Motor neuron (in vitro differentiated cells): ENCODE measurements at places on chromosomes 7 and 10. TPM values are rescaled to one million over a fixed set of nuclear protein-coding genes. Genes with fewer than 3 reads are reported as not detected.
A peak's percentile ranks its signal among the peaks of the same experiment; 100 is the strongest.

Gene ADIRF
- 2.1 TPM in 1 of 2 replicates, not detected in the other for total RNA-seq

Gene TAS2R40
- total RNA-seq = 0.76 and 0.78 TPM in 2 replicates

Gene BMPR1A
- 16.4 and 18.4 TPM in 2 replicates for total RNA-seq

Gene SLC18A2
- 2.2 and 4.4 TPM in 2 replicates for total RNA-seq

Gene ASZ1
- not detected in 2 replicates for total RNA-seq

Gene STEAP1B
- total RNA-seq = 1.1 and 1.2 TPM in 2 replicates

Gene PCDH15
- 15.7 and 17.8 TPM in 2 replicates for total RNA-seq

Gene MMS19
- total RNA-seq = 58.6 and 59.7 TPM in 2 replicates

Gene TRIP6
- total RNA-seq = 90.1 and 91.1 TPM in 2 replicates

Gene AKR1C2
- 5.5 and 6.5 TPM in 2 replicates for total RNA-seq

Gene LAMTOR4
- total RNA-seq = 102 and 111 TPM in 2 replicates

Gene SMKR1
- 4.0 and 6.0 TPM in 2 replicates for total RNA-seq

DNA sequence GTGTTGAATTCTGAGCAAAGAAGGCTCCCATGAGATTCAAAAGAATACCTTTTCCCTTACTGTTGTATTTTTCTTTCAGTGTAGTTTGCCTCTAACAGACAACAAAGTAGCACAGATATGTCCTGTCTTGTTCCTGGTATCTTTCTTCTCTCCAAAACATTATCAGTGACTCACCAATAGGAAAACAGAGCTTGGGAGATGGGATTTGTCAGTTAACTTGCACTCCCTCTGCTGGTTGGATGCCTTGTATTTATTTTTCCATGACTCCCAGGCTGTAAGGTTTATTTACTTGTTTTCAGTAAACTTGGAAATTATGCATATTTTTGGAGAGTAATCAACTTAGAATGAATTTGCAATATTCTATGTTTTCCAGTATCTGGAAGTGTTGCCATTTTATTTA, 129.7 kb downstream of the SAMD9 start:
- ATAC-seq = no peak

- no peak for ATAC-seq
Measured at GRCh38 chr10:1015688-1016087, 10.0 kb downstream of the IDI2 start.

DNA sequence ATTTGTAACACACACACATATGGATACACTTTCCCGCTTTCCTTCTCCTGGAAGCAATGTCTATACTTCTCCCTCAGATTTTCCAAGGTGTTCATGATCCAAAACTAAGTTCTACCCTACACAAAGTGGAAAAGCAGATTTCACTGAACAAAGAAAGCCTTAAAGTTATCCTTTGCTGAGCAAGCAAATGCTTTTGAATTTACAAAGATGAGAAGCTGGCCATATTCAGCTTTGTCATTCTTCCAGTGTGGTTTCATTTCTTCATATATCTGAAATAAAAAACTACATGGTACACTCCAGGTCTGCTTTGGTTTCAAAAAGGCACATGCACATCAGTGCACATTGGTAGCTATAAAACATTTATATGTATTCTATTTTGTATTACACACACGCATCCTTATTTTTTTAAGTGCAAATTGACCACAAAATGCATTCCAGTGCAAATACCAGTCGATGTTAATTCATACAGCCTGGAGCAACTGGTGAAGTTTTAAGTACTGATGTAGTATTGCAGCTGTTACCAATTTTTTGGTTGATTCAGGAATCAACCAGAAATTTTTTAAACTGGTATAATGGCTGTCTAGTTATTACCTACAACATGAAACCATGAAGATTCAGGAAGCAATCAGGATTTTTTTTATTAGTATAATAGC, 65.5 kb upstream of the SRPK2 start:
- ATAC-seq = no peak

DNA sequence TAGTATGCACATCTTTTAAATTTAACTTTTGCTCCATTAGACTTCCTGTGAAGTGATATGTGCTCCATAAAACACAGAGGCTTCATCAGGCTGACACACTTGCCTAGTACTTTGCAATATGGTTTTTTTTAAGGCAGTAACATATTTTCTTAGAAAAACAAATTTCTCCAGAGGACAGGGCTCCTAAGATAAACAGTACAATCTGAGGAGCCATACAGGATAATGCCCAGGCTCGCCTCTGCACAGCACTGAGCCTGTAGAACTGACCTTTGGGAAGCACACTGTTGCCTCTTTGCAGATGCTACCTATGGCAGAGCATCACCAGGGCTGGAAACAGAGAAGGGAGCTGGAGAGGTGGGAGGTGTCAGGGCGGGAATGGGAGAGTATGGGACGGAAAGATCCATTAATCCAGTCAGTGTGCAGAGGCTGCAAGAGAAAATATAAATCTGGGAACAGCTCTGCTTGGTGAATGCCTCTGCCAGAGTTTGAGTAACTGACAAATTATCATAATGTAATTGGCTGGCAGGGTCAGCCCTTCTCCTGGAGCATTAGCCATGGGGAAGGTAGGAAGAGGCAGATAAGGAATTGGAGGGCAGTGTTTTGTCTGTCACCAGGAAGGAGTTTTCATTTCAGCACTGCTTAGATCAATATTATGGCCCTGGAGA, 132.3 kb downstream of the CREB5 start:
- ATAC-seq = peak; percentile 81

DNA sequence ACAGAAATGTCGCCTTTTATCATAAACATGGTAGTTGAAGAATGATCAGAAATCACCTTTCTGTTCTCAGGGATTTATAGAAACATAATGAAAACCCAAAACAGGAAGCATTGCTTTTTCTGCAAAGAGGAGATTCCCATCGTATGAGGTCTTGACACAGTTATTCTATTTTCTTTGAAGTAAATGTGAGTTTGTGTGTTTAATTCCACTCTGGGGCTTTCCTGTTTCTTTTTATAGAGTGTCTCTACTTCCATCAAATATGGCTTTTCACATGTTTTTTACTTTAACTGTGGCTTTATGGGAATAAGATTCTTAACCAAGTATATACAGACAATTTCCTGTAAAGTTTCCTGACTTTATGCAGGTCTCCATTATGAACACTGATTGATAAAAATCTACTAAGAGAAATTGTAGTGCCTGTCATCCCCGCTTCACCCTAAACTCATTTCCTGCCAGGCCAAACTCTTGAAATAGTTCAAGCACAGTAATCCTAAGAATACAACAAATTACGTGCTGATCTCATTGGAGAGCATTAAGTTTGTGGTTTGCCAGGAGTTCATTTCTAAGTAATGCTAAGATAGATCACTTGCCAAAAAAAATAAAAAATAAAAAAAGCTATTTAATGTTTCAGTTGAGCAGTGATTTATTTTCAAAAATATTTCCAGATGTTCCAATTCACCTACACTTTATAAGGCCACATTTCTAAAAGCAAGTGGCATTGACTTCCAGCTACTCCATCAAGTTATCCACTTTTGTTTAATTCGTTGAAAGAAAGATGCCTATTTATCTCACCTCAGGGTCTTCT, 52.2 kb upstream of the SEC61G start:
- ATAC-seq = no peak

GRCh38 chr10:734481-734880, 45.0 kb upstream of the DIP2C start:
- no peak for ATAC-seq

- ATAC-seq = peak; percentile 93
Measured at GRCh38 chr7:108246227-108246837, 116.2 kb upstream of the LAMB4 start.

GRCh38 chr7:1192171-1192676, 32.2 kb upstream of the ZFAND2A start:
- ATAC-seq = no peak

- ATAC-seq = peak; percentile 71
Measured at GRCh38 chr7:131568970-131569369, 12.5 kb upstream of the PODXL start.

DNA sequence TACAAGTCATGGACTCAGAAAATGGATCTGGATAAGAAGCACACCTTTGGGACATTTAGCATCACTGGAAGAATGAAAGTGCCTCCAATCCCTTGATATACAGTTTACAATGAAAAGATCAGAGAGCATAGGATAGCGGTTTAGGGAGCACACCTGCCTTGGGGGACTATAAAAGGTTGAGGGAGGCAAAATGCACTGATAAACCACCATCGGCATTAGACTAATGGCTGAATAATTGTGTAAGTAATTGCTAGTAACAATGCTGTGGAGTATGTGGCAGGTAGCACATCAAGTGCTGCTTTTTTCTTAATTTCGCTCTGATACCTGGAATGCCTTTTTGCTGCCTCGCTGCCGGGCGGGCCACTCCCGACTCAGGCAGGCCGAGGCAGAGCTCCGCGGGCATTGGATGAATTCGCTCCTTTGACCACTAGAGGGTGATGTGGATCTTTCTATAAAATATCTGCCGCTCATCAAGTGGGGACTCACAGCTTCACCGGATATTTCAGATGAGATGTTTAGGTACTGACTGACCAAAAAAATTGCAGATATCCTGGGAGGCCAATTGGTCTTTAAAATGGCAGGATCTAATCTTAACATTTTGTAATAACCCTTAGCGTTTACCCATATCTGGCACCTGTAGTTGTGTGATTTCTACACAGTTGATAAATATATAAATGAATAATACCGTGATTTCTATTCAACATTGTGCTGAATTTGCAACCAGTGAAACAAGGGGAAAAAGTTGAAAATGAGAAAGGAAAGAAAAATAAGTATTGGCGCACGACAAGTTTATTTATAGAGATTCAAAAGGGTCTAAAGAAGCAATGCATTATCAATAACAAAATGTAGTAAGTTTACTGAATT, 116.8 kb upstream of the PRSS1 start:
- peak; percentile 92 for ATAC-seq

DNA sequence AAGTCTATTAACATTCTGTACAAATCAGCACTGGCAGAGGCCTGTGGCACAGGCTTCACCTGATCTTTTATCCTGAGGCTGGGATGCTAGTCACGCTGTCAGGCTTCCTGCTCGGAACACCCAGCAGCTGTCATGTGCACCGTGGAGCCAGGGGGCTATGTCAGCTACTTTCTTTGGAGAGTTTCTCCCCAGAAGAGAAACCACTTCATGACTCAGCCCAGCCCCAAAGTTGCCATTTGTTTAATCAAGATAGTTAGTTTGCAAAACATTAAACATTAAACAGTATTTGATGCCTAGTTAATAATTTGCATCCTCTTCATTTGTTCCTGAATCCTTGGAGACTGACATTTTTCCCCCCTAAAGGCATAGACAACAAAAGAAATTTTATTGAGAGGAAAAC, at the start of gene HABP2:
Gene HABP2, plus strand, starts transcription at position 353 of the 400 bp plus-strand sequence. CDS start 69 bp downstream, outside the sequence.
- no peak for ATAC-seq

GRCh38 chr10:98539578-98539977, 92.8 kb upstream of the HPS1 start:
- ATAC-seq = no peak

DNA sequence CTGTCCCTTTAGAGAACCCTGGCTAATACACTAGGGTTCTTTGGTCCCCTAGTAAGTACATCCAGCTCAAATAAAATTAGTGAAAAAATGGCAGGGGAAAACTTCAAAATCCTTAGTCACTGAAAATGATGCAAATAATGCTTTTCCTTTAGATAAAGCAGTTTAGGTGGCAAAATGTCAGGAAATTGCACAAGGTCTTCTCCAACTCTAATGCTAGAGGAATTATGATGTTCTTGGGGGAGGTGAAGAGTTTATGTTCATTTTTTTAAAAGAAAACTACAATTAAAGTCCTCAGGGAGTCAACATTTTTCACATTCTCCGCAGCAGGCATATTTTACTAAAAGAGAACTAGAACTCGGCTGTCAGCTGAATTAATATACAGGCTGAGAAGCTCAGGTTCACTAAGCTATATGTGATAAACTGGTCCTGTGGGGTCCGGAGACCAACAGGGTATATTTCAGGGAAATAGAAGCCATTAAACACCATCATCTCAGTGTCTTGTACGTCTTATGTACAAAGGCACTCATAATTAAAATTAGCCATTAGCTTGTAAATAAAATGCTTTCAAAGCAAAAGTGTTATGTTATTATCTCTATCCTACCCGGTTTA, 1164.7 kb upstream of the AUTS2 start:
- ATAC-seq = peak; percentile 73

DNA sequence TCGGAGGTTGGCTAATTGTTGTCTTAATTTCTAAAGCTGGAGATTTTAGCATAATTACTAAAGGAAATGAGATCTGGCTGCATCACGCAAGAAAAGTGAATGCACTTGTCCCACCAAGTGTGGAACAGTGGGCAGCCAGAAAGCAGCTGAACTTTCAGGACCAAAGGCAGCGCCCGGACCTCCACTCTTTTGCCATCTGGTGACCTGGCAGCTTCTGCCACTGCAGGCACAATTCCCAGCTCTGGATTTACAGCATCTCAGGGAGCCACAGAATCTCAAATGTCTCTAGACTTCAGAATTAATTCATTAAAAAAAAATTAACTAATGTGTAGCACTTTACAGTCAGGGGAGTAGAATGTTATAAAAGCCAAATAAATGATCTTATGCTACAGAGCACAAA, 14.7 kb upstream of the OGDHL start:
- no peak for ATAC-seq

DNA sequence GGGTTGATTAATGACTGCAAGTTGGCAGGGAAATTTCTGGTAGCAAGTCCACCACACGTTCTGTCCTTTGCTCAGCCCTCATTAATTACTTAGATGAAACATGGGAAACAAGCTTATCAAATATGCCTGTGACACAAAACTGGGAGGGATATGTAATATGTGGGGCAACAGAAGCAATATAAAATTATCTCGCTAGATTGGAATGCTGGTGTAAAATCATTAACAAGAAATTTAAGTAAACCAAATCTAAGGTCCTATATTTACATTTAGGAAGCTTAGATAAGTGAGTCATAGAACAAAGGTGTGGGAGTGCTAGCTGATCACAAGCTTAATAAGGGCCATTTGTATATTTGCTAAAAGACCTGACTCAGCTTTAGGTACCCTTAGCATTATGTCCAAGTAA, 23.5 kb downstream of the TRPV5 start:
- no peak for ATAC-seq

DNA sequence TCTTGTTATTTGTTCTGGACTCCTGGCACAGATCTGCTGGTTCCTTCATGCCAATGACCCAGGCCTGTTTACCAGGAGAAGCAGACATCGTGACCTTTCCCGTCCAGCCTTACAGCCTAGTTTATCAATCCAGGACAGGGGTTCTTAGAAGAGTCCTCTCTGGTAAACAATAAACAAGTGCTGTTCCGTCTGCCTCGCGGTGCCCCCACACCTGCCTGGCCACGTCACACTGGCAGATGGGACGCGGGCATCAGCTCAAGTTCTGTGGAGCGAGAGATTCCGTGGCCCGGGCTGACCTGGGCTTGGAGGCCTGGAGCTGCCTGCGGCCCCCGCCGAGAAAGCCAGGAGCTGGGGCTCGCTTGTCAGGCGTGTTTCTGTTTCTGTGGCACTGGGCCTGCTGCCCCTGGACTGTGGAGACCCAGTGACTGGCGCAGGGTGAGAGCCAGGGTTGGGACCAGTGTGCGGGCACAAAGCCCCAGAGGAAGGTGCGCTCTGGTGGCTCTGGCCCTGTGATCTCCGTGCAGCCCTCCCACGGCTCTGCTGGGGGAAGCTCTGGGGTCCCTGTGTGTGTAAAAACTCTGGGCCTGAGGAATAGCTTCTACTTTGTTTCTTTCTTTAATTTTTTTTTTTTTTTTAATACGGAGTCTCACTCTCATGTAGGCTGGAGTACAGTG, 28.4 kb upstream of the PFKFB3 start:
- no peak for ATAC-seq
